ENCODE measurements at places on chromosomes 2 and 18.

GRCh38 chr2:29367986-29368658, 252.9 kb downstream of the CLIP4 start:
- peak; percentile 4 for DNase-seq

- DNase-seq = no peak
Observed at GRCh38 chr2:177001334-177001733, 211.3 kb upstream of the HNRNPA3 start.

- no peak for DNase-seq
Observed at GRCh38 chr2:159009940-159010339, 41.5 kb downstream of the TANC1 start.

- DNase-seq = no peak
Observed at GRCh38 chr2:170408461-170409163, 230.7 kb downstream of the MYO3B start.

DNA sequence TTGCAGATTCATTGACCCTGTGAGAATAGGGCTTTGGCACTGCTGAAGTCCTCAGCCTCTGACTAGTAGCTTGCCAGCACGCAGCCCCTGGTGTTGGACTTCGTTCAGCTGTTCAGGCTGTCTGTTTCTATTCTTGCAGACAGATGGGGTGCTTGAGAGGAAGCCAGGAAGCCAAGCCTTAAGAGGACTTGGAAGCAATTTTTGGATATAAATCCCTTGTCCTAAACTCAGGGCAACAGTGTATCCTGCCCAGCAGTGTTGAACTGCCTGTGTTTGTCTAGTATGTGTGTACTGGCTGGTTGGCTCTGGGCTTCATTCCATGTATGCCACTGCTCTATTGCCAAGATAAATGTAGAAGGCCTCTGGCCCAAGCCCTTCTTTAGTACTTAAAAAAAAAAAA, 108.6 kb downstream of the COMMD1 start:
- DNase-seq = peak; percentile 83

- DNase-seq = peak; percentile 43
Observed at GRCh38 chr2:14418115-14418514, 214.4 kb upstream of the LRATD1 start.

DNA sequence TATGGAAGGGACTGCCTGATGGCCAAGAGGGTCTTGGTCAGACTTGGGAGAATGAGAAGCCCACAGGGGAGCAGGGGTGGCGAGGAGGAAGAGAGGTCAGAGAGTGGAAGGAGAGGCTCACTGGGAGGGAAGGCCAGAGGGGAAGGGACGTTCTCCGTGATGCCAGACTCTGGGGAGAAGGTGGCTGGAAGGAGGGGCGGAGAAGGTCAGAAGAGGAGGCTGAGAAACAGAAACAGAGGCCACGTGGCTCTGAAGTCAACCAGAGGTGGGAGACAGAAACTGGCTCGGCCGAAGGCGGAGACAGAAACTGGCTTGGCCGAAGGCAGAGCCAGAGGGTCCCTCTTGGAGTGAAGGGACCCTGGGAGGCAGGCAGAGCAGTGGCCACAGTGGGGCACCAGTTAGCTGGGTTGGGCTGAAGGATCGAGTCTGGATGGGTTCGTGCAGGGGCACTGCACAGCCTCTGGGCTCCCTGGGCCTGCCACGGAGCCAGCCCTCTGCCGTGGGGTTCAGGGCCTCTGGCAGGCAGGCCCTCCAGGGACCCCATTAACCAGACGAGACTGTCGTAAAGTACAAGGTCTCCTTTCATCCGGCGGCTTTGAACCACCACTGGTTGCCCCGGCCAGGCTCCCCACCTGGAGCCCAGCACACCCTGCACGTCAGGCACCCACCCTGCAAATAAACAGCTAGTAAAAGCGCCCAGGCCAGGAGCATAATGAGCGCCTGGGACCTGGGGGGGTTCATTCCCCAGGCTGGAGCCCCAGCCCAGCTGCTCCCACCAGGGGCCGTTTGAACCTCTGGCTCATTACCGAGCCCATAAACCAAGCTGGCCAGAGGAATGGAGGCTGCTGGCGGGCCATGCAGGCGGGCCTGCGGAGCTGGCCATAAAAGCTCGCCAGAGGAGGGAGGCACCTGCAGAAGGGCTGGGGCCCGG, 218.8 kb downstream of the DYSF start:
- no peak for DNase-seq

DNA sequence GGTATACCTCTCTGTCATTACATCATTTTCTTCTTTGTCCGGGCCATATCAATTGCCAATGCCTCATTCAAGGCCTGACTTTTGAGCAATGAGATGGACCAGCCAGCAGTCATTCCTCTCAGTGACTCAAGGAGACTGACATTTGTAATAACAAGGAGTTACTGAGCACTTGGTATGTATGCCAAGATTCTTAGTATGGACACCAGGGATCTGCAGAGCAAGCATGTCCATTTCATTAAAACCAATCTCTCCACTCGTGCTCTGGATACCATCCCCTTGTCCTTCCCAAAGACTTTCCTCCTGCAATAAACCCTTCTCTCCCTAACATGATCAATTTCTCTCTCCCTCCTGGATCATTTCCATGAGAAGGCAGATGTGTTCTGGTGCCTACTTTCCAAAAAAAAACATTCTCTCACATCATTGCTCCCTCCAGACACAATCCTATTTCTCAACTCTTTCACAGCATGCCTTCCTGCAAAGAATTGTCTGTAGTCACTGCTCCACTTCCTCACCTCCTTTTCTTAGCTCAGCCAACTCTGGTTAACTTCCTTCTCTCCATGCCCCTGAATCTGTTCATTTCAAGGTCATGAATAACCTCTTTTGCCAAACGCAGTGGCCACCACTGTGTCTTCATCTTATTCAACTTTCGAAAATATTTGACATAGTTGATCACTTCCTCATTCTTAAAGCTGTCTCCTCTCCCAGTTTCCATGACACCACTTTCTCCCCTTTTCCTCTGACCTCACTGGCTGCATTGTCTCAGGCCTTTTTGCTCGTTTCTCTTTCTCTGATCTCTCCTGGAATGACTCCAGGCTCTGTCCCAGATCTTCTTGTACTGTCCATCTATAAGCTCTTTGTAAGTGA, 102.8 kb upstream of the CYP1B1 start:
- peak; percentile 92 for DNase-seq

DNA sequence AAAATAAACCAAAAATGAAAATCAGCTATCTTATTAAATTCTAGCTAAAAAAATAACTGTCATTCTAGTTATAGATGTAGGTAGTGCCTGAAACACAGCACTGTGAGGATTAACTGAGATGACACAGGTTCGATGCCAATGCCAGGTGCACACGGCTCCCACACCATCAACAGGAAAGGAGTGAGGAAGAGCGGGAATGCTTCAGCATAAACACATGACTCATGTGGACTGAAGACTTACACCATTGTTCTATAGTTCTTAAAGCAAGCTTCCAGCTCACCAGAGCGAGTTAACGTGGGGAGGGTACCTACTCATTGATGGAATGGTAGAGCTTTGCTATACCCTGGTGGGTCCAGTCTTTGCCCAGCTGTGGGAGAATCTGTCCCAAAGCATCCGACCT, 76.7 kb downstream of the EMILIN2 start:
- DNase-seq = no peak

GRCh38 chr2:47402805-47403608, at the start of gene MSH2:
Gene MSH2 (plus strand): TSS chr2:47403156. CDS start chr2:47403192, 36 bp downstream.
- DNase-seq = peak; percentile 90

DNA sequence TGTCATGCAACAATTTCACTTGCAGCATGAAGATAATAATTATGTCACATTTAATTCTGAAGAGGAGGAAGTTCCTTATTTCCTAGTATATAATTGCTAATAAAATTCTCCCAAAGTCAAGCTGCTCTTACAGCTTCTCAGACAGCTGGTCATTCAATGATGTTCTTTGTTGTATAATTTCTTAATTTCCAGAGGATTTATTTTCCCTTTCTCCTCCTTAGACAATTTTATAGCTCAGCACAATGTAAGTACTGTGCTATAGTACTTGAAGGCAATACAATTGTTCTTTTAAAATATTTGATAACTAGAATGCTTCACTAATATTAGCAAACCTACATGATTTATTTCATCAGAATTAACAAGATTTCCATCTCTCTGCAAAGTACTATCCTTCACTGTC, 73.4 kb downstream of the ROCK1 start:
- no peak for DNase-seq

- no peak for DNase-seq
Observed at GRCh38 chr2:221981912-221982470, 316.8 kb downstream of the PAX3 start.

- DNase-seq = no peak
Observed at GRCh38 chr2:99708231-99708630, 218.4 kb upstream of the REV1 start.

DNA sequence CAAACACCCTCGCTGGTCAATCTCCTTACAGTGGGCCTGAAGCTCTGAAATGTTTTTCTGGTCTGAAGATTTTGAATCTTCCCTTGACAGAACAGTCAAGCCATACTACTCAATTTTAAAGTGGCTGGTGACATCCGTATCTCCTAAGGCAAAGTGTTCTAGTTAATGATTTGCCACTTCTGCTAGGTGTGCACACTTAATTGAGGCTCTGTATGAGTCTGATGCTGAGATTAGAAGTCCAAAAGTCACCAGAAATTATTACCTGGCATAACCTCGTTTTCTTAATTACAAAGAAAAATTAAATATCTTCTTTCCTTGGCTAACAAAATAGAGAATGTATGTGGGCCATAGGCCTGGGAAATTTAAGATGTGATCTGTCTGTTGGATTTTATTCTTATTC, 104.1 kb downstream of the DPP10 start:
- DNase-seq = no peak

DNA sequence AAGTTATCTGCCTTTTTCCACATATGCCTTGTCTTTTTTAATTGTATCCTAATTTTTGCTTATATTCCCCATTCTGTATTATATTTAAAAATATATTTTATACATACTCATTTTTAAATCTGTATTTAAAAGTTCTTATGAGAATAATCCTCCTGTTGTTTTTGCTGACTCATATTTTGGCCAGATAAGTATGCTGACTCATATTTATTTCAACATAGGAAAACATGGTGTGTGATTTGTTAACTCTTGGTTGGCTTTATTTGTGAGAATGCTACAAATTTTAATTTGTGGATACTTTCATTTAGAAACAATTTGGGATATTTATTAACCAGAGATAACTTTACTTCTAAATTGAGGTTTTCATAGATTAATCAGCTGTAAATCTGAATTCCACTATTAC, 587.7 kb downstream of the CPS1 start:
- peak; percentile 72 for DNase-seq

DNA sequence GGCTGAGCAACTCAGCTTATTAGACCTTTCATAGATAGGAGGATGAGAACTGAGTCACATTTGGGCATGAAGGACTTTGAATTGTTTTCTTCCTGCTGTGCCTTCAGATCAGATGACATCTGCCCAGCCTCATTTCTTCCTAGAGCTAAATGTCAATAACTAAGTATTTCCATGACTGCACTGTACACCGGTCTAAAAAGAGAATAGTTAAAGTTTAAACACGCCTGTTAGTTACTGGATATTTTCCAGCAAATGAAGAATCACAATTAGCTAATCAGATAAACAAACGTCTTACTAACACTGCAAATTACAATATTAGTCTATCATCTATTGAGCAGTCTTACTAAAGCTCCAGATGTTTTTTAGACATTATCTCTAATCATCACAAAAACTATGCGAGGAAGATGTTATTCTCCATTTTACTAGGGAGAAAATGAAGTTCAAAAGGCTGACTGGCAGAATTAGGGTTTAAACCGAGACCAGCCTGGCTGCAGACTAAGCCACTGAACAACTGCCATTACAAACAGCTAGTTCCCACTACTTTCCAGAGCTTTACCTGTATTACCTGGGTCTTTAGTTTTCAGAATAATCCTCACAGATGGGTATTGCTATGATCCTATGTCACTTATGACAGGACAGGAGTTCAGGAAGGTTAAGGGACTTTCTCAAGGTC, 69.4 kb upstream of the ZNF397 start:
- DNase-seq = peak; percentile 27

DNA sequence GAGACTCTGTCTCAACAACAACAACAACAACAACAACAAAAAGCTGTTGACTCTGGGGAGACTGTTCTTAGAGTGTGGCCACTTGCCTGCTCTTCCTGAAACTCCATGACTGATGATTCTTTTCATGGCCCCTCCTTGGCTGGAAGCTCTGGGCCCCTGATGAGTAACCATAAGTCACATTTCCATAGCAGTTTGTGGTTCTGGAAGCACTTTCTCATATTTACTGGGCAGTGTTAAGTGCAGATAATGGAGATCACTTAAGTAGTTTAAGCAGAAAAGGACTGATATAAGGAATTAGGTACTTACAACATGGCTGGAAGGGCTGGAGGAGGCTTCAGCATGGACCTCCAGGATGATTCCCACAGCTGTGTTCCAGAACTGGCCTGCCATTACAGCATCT, 147.3 kb upstream of the DLX2 start:
- peak; percentile 83 for DNase-seq

DNA sequence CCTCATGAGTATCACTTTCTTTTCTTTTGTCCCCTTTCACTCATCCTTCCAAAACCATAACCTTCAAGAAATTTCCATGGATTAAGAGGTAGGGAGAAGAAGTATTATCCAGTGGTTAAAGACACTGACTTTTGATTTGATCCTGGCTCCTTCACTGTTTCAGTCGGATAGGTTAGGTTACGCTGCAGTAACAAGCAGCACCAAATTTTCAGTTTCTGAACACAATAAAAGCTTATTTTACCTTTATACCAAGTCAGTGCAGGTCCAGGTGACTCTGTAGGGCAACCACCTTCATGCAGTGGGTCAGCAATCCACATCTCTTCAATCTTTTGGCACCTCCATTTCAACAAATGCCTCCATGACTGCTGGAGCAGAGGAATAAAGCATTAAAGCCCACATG, 15.0 kb upstream of the MARCHF4 start:
- no peak for DNase-seq

DNA sequence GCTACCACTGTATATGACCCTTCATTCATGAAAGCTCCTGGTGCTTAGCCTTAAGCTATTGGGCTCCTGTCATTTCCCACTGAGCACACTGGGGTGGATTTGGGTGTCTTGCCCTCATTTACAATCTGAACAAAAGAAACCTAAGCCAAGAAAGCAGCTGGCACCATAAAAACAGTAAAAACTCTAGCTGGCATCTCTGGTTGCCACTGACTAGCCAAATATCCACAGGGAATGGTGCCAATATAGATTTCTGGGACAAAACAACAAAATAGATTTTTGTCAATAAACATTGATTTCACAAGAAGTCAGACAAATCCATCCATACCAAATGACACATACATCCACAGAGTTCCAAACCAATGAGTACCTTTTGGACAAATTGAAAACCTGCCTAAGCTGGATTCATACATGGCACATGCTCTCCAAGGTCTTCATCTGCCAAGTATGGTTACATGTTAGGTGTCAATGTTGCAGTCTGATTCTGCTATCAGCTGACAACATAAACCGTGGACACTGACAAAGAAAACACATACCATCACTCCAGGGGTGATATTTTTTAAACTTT, 1081.5 kb upstream of the ZEB2 start:
- no peak for DNase-seq

DNA sequence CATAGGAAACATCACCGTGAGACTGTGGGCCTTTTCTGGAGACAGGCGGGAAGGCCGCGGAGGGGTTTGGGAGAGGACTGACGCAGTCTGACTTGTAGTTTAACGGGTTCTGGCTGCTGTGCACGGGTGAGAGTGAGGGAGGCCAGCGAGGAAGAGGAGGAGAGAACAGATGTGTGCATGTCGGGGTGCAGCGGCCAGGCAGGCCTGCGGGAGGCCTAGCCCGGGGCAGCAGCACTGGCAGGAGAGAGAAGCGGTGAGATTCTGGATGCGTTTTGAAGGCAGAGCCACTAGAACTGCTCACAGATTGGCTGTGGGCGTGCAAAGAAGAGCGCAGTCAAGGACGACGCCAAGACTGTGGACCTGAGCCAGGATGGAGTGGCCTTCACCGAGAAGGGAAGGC, 53.9 kb downstream of the PTGR3 start:
- no peak for DNase-seq

GRCh38 chr18:69123421-69123820, 277.3 kb upstream of the DOK6 start:
- no peak for DNase-seq

Data from astrocyte of the spinal cord (primary cell).